GM04503 (cell line): ENCODE measurements at places on chromosomes 4 and X.

DNA sequence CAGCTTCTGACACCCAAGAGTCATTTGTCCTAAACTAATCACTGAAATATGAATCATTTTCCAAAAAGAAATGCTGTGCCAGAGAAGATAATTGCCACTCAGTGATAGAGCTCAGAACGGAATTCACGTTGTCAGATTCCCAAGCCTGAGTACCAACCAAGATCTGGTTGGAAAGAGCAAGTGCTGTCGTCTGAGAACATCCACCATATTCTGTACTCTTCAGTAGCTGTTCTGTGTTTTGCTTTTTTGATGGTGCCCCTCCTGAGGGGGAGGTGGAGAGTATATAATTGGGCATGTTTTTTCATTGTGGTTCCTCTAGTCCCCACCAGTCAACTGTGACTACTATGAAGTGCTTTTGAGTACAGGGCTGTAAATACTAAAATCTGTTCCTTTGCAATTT is 13.2 kb downstream of the RUFY3 start:
- no peak for DNase-seq

- no peak for DNase-seq
Observed at GRCh38 chrX:150155436-150156035, 207.6 kb upstream of the MAMLD1 start.

- DNase-seq: no peak
Observed at GRCh38 chrX:81195259-81195658, 6.5 kb downstream of the HMGN5 start.

GRCh38 chr4:53693909-53694308 is 102.6 kb upstream of the LNX1 start:
- no peak for DNase-seq

GRCh38 chr4:124275-125081 is at the start of gene ZNF718:
TSS of gene ZNF718 (plus strand) at chr4:124501. CDS start at chr4:124671, 170 bp downstream.
- DNase-seq: peak; percentile 89

- DNase-seq: no peak
Observed at GRCh38 chr4:123631786-123632692, 235.4 kb downstream of the SPRY1 start.

DNA sequence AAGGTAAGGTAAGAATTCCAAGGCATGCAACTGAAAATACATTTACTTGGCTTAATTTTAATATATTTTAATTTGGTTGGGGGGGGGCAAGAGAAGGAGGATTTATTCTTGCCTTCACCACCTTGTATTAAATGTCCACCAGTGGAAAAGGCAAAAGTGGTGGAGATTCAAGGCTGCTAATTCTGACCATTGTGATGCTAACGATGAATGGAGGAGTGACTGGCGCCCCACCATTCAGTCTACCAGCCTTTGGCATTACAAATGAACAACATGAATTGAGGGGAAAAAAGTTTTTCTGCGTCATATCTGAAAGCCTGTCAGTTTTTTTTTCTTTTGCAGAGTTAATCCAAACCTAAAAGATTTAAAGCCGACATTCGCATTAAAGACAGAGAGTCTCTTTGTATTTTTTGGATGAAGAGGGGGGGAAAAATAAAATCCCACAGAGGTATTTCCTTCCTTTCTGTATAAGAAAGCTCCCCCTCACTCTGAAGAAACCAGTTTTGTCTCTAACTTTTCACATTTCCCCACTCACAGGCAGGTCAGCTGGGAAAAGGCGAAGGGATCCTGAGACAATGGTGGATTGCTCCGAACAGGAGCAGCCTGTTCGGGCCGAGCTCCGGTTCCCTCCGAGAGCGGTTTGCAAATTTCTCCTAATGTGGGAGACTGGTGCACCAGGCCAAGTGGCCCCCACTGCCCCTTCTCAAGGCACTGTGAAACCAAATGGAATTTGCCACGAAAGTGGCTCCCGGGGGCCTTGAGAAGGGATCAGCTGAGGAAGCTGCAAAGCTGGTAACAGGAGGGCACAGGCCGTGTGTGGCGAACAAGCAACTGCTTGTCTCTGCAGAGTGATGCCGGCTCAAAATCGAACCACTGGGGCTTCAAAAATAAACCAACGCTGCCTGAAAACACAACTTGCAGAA is 28.1 kb downstream of the SHISA3 start:
- no peak for DNase-seq
